ENCODE measurements at places on chromosomes 3 and 15.

GRCh38 chr15:35863655-35864054 is 317.7 kb upstream of the DPH6 start:
- no peak for DNase-seq

- no peak for DNase-seq
These were observed 2.4 kb downstream of the SLC49A4 start for GRCh38 chr3:122797291-122797690.

DNA sequence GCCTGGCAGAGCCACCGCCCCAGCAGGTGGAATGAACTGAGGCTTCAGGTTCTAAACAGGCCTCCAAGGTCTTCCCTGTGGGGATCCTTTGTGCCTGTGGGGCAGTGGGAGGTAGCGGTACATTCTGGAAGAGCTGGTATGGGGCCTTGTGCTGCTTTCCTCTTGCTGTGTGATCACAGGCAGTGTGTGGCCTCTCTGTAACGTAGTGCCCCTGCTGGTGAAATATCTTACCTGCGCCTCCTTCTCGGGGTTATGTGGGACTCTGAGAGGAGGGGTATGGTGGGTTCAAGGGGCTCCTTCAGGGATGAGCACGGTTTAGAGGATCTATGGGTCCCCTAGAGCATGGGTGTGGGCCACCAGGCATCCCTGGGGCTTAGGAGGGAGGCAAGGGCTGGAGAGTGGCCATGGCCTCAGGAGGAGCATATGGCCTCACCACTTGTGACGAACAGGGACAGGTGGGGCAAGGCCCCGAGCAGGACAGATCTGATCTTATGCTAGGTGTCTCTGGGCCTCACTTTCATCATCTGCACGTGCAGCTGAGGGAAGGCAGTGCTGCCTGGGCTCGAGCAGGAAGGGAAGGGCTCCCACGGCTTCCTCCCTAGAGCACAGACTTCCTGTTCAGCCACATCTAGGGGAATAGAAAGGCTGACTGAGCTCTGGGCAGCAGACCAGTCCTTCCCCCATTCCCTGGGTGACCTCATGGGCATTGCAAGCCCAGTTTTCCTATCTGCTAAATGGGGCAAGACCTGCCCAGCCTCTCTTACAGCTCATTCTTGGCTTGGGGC is 1.9 kb upstream of the ALS2CL start:
- DNase-seq: peak; percentile 62

DNA sequence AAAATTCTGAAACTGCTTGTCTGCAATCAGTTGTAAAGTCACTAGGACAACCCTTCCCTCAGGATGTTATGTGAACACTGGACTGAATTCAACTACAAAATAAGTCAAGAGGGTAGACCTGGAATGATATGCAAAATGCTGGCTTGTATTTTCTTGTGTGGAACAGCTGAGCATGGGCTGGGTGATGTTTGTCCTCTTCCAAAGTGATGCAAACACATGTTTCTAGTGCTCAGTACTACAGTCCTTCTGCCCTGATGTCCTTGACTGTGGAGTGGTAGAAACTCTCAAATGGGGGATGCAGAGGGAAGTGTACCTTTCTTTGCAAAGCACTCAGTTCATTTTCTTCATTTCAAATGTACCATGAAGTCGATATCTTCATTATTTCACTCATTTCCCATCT is 258.6 kb downstream of the THSD4 start:
- DNase-seq: no peak

DNA sequence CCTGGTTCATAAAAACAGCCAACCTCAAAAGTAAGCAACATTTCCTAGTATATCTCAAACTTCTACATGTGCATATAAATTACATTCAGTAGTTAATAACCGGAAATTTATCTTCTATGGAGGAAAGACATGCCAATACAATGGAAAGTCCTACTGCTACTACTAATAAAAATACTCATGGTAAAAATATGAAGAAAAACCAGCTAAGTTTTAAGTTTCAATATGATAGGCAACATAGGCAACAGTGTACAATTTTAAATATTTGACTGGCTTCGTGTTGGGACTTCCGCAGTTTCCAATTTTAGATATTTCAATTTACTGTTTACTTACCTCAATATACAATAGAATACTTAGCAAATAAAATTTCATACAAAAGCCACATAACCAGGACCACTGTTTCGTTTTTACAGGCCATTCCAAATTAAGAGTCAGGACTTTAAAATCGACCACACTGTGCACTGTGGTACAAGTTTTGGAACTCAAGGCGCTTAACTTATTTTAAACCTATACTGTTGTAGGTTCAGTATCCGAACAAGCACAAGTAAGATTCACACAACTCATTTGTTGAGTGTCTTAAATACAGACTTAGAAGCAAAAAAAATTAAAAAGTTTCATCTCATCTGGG is 2.9 kb downstream of the NAA50 start:
- DNase-seq: no peak

DNA sequence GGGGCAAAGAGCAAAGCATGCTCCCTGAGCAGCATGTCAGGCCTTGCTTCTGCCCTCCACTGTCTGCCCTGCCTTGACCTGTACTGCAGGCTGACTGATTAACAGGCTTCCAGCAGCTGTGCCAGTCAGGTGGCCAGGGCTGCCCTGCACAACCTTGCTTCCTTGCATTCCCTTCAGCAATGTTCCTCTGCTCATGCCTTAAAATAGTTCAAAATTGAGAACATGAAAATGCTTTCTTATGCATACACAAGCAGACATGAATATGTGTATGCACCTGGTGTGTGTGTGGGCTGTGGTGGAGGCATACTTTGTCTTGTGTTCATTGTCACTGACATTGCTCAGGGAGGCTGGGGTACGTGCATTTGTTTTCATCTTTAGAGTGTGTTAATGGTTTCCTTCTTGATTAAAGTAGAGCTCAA is 1.2 kb upstream of the SLC22A13 start:
- DNase-seq: no peak

- DNase-seq: no peak
These were observed 785 bp upstream of the IQCF5 start for GRCh38 chr3:51876186-51876585.

DNA sequence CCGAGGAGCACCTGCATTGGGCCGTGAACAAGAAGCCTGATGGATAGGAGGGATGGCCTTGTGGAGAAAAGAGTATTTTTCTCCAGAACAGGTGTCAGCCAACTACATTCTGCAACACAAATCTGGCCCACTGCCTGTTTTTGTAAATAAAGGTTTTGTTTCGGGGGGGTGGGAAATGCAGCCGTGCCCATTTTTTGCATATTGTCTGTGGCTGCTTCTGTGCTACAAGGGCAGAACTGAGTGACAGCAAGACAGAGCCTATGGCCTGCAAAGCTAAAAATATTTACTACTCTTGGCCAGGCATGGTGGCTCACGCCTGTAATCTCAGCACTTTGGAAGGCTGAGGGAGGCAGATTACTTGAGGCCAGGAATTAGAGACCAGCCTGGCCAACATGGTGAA is 95.9 kb upstream of the AKAP13 start:
- no peak for DNase-seq
